ENCODE measurements at places on chromosomes 11 and 22. TPM values are rescaled to one million over a fixed set of nuclear protein-coding genes. Genes with fewer than 3 reads are reported as not detected.

The C1QTNF5 gene
- 0.73 TPM for total RNA-seq

The KCNJ1 gene
- total RNA-seq: not detected

The DBX1 gene
- not detected for total RNA-seq

The ISX gene
- total RNA-seq: not detected

The NXPE4 gene
- total RNA-seq: not detected

The APBB1 gene
- total RNA-seq: 27.6 TPM

The TNKS1BP1 gene
- 73.9 TPM for total RNA-seq

The MS4A4E gene
- total RNA-seq: not detected

The THY1 gene
- total RNA-seq: 8.2 TPM

The UFD1 gene
- total RNA-seq: 52.9 TPM

The MUC5B gene
- total RNA-seq: not detected

The DEFB131B gene
- not detected for total RNA-seq

The SEC14L2 gene
- 17.4 TPM for total RNA-seq

The LMO2 gene
- total RNA-seq: under 0.01 TPM

The AIFM3 gene
- total RNA-seq: 0.73 TPM

The E2F8 gene
- 0.39 TPM for total RNA-seq

The SHANK3 gene
- 2.2 TPM for total RNA-seq

The APOBEC3G gene
- 10.4 TPM for total RNA-seq

The EFEMP2 gene
- total RNA-seq: 39.7 TPM

The ATP5MG gene
- 26.6 TPM for total RNA-seq

The PPME1 gene
- 26.0 TPM for total RNA-seq
